ENCODE measurements at places on chromosomes 2 and 18. TPM values are rescaled to one million over a fixed set of nuclear protein-coding genes. Genes with fewer than 3 reads are reported as not detected.

- DNase-seq: no peak
Measured at GRCh38 chr18:376311-376710, 108.5 kb upstream of the THOC1 start.

DNA sequence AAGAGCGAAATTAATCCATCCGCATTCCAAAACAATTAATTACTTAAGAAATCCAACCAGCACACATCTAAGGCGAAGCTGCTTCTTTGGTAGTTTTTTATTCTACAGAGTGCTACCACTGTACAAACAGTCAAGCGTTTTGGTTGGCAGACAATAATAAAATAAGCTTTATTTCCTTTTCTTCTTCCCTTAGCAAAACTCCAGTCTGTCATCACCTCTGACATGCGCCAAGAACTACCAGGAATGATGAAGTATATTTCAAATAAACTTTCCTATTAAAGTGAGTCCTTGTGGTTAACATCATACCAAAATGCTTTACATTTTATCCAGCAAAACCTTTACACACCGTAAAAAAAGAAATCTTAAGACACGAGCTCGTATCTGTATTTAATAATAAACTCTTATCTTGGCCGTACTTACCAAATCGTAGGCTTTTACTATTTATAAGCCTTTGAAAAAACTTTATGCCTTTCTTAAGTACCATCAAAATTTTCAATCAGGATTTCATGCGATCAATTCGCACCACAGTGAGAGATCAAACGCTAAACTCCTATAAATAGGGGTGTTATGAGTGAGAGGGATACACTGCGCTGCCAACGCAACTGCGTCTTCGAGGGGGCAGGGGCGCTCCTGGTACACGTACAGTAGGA is 1.3 kb downstream of the ATL2 start:
- peak; percentile 48 for DNase-seq

The TNFAIP6 gene
- 0.82 TPM for total RNA-seq

- DNase-seq: no peak
Measured at GRCh38 chr2:28552045-28552823, 56.4 kb downstream of the PLB1 start.

The FAM161A gene
- 0.78 TPM for total RNA-seq

All from glomerular endothelial cell (primary cell).